Liver (tissue), 10 donors: ENCODE measurements at places on chromosomes 13 and 19. TPM values are rescaled to one million over a fixed set of nuclear protein-coding genes. Genes with fewer than 3 reads are reported as not detected.
A peak's percentile ranks its signal among the peaks of the same experiment; 100 is the strongest.

GRCh38 chr19:8476524-8476923 is 25.9 kb downstream of the PRAM1 start:
- H3K36me3 ChIP-seq = peaks cover 11% of the 10 kb centered on the region
- DNase-seq = no peak
- H3K27ac ChIP-seq = no peak overlapping the region
- no peak overlapping the region for H3K4me3 ChIP-seq
- H3K27me3 ChIP-seq = no peaks in the 10 kb centered on the region
- no peaks in the 10 kb centered on the region for H3K4me1 ChIP-seq

GRCh38 chr19:34972163-34972705 is 8.2 kb upstream of the ZNF792 start:
- H3K4me3 ChIP-seq = no peak overlapping the region
- no peak for DNase-seq
- no peak overlapping the region for H3K27ac ChIP-seq
- no peaks in the 10 kb centered on the region for H3K36me3 ChIP-seq
- no peaks in the 10 kb centered on the region for H3K27me3 ChIP-seq

DNA sequence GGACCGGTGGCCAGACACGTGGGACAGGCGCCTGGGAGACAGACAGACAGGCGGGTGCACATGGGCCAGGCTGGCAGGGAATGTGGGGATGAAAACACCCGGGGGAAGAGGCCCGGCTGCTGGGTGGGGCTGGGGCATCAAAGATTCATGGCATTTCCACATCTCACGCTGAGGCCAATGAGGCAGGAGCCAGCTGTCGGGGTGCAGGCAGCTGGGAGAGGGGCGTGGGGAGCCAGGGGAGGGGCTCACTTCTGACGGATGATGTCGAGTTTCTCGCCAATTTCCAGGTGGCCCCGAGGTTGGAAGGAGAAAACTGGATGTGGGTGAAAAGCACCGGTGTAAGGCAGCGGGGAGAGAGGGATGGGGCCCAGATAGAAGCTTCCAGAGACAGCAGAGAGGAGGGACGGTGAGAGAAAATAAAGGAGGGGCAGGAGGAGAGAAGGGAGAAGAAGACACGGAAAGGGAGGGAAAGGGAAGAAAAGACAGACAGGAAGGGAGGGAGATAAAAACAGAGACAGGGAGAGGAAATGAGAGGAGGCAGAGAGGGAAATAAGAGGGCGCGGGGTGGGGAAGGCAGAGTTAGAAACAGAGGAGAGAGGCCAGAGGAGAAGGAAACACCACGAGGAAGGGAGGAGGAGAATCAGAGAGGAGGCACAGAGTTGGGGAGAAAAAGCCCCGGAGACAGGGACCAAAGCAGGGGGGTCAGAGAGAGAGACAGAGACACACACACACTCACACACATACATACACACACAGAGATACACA is 8.0 kb upstream of the CCER2 start:
- no peaks in the 10 kb centered on the region for H3K4me1 ChIP-seq
- H3K27me3 ChIP-seq = no peaks in the 10 kb centered on the region
- no peak overlapping the region for H3K27ac ChIP-seq
- DNase-seq = no peak

PSG6 gene
- total RNA-seq = not detected

- no peaks in the 10 kb centered on the region for H3K36me3 ChIP-seq
- peaks cover 10% of the 10 kb centered on the region for H3K4me1 ChIP-seq
- peak overlapping the region; percentile 35 for H3K27ac ChIP-seq
- H3K4me3 ChIP-seq = peak overlapping the region; percentile 31
- no peaks in the 10 kb centered on the region for H3K27me3 ChIP-seq
Observed at GRCh38 chr19:17605761-17606589, 50.5 kb downstream of the COLGALT1 start.

LHB gene
- not detected for total RNA-seq

MEIS3 gene
- 0.79 TPM for total RNA-seq

GRCh38 chr13:42086582-42086981 is 38.1 kb downstream of the DGKH start:
- H3K27me3 ChIP-seq = no peaks in the 10 kb centered on the region
- H3K4me3 ChIP-seq = no peak overlapping the region
- peaks cover 1% of the 10 kb centered on the region for H3K36me3 ChIP-seq
- H3K4me1 ChIP-seq = no peaks in the 10 kb centered on the region

GRCh38 chr19:29529646-29530539 is 4.1 kb downstream of the VSTM2B start:
- H3K27me3 ChIP-seq = peaks cover 9% of the 10 kb centered on the region
- peaks cover 5% of the 10 kb centered on the region for H3K4me1 ChIP-seq
- DNase-seq = no peak
- H3K4me3 ChIP-seq = no peak overlapping the region
- H3K27ac ChIP-seq = no peak overlapping the region
- H3K36me3 ChIP-seq = no peaks in the 10 kb centered on the region

DNA sequence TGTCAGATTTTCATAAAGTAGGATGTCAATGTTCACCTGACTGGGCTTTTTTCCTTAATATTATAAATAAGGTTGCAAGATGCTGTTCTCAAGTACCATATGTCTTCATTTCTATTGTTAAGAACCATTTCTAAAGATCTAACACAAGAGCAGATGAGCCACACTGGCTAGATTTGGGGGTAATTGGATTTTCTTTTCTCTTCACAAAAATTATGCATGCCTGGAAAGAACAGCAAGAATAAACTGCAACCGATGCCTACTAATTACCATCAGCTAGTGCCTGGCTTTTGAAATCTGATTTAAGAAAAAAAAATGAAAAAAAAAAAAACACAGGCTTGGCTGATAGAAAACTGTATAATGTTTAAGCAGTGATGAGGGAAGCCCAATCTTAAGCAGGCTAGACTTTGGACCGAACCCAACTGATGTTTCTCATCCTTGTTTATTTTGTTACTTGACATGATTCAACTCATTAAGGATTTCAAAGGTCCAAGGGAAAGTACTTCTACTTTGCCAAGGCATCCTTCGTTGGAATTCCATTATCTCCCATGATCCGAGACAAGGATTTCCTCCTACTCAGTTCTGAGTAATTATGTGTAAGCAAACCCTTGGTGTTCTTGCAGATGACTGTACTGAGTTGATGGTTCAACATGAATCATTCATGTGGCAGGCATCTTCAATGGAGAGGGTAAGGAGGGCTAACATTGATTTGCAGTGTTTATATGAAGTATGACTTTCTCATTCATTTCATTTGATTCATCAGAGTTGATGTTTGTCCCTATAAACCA is 300.5 kb downstream of the SPRY2 start:
- no peak for DNase-seq
- no peaks in the 10 kb centered on the region for H3K4me1 ChIP-seq
- H3K36me3 ChIP-seq = no peaks in the 10 kb centered on the region
- H3K27me3 ChIP-seq = no peaks in the 10 kb centered on the region
- H3K4me3 ChIP-seq = no peak overlapping the region

- no peak overlapping the region for H3K4me3 ChIP-seq
- H3K36me3 ChIP-seq = peaks cover 14% of the 10 kb centered on the region
- H3K4me1 ChIP-seq = peaks cover 14% of the 10 kb centered on the region
- no peaks in the 10 kb centered on the region for H3K27me3 ChIP-seq
- H3K27ac ChIP-seq = no peak overlapping the region
- no peak for DNase-seq
Observed at GRCh38 chr19:3464587-3465235, 15.6 kb downstream of the SMIM24 start.

DNA sequence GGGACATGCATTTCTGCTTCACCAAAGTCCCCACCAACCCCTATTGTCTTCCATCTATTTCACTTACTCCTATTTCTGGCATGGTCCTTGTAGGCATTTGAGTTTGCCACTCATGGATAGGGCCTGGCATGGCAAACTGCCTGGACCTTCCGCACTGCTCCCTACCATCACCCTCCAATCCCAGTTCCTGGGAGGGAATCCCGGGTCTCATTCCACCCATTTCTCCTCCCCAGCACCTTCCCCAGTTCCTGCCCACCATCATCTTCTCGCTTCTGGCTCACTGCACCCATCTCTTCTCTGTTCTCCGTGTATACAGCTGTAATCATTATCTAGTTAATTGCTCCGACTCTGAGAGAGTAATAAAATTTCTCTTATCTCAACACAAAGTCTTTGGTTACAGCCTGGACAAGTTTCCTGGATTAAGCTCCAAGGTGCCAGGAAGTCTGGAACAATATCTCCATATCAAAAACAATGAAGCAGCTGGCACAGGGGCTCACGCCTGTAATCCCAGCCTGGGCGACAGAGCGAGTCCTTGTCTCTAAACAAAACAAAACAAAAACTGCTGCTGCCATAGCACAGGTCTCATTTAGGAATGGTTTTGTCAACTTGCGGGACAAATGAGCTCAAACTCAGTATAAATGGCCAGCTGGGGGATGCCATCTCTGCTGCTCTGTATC is 17.0 kb upstream of the COX7A1 start:
- no peaks in the 10 kb centered on the region for H3K4me1 ChIP-seq
- no peaks in the 10 kb centered on the region for H3K36me3 ChIP-seq
- H3K27me3 ChIP-seq = no peaks in the 10 kb centered on the region

- H3K27ac ChIP-seq = no peak overlapping the region
- no peaks in the 10 kb centered on the region for H3K36me3 ChIP-seq
- H3K4me1 ChIP-seq = no peaks in the 10 kb centered on the region
- no peak for DNase-seq
- no peaks in the 10 kb centered on the region for H3K27me3 ChIP-seq
Observed at GRCh38 chr13:64420181-64420580, 2810.0 kb downstream of the PCDH9 start.

DNA sequence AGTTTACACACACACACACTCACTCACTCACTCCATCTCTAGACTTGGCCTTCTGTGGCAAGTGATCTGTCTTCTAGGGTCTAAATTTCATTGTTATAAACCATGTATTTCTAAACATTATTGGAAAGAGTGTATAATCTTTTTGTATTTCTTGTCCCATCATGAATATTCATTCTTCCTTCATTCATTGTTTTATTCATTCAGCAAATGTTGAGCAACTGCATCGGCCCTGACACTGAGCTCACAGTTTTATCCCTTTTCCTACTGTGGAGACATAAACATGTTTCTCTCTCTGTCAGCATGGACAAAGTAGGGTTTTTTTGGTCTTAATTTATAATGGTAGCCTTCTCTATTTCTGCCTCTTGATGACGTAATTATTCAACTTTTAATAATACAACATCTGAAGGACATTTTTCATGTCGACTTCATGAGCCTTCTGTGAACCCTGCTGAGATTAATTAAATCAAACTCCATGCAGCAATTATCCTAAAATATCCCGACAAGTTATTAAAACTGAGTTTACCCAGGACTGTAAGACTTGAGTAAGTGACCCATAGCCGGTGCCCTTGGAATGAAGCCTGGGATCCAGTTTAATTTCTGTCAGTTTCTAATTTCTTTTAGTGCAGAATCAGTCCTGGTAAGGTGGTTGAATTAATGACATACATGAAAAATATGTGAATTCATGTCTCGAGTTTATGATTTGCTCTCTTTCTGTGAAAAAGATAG is 7.3 kb downstream of the SPATA13 start:
- no peak overlapping the region for H3K4me3 ChIP-seq
- no peak for DNase-seq
- H3K36me3 ChIP-seq = peaks cover 9% of the 10 kb centered on the region
- H3K27me3 ChIP-seq = no peaks in the 10 kb centered on the region
- peak overlapping the region; percentile 49 for H3K27ac ChIP-seq
- peaks cover 36% of the 10 kb centered on the region for H3K4me1 ChIP-seq

ATP4B gene
- total RNA-seq = not detected

GRCh38 chr19:15864824-15865223 is 33.0 kb downstream of the CYP4F2 start:
- peaks cover 2% of the 10 kb centered on the region for H3K4me1 ChIP-seq
- no peaks in the 10 kb centered on the region for H3K36me3 ChIP-seq
- H3K4me3 ChIP-seq = no peak overlapping the region
- H3K27me3 ChIP-seq = no peaks in the 10 kb centered on the region
- no peak overlapping the region for H3K27ac ChIP-seq

ZNF813 gene
- 1.9 TPM for total RNA-seq

- no peaks in the 10 kb centered on the region for H3K27me3 ChIP-seq
- no peak overlapping the region for H3K4me3 ChIP-seq
- H3K27ac ChIP-seq = no peak overlapping the region
- no peaks in the 10 kb centered on the region for H3K36me3 ChIP-seq
- no peak for DNase-seq
Observed at GRCh38 chr19:41935760-41936415, 7.6 kb upstream of the ERFL start.

DNA sequence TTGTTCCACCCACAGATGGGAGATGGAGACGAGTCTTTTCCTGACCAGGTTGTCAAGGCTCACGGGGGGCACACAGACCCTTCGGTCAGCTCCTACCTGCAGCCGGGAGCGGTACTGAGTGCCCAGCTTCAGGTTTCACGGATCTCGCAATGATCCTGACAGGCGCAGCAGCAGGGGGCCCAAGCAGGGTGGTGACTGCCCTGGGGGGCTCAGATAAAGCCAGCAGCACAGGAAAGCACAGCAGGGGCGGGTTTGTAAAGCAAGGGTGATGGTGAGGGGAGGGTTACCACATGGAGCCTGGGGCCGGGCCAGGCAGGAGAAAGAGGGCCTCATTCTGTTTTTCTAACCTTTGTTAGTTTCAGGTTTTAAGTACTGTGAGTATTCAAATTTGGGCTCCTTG is 41.7 kb upstream of the ATP11A start:
- peak; percentile 80 for DNase-seq
- H3K36me3 ChIP-seq = no peaks in the 10 kb centered on the region
- H3K4me1 ChIP-seq = peaks cover 4% of the 10 kb centered on the region
- no peak overlapping the region for H3K4me3 ChIP-seq
- H3K27me3 ChIP-seq = no peaks in the 10 kb centered on the region

- no peaks in the 10 kb centered on the region for H3K36me3 ChIP-seq
- no peak for DNase-seq
- H3K4me1 ChIP-seq = no peaks in the 10 kb centered on the region
- H3K4me3 ChIP-seq = no peak overlapping the region
Observed at GRCh38 chr13:85755123-85755522, 44.1 kb downstream of the SLITRK6 start.

DNA sequence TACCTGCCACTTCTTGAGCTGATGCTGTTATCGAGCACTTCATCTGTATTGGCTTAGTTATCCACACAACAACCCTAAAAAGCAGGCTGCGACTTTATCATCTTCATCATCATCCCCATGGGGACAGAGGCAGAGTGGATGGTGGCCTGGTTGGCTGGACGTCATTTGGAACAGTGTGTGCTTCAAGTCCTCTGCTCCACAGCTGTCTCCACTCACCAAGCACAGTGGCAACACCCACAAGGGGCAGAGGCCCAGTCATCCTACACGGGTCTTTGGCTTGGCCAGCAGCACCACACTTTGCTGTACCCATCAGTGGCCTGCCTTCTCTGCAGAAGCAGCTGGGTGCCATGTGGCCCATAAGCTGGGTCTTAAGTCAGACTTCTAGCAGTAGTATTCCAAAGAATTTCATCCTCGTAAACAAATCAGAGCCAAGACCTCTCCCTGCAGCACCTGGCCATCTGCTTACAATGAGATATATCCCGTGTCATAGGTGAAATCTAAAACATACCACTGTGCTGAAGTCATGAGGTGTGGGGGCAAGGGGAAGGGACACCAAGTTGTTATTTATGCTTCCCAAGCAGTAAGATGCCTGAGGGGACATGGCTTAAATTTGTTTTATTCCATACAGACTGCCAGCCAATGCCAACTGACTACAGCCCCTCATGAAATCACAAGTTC is 47.9 kb upstream of the EPHX3 start:
- H3K27me3 ChIP-seq = no peaks in the 10 kb centered on the region
- H3K4me3 ChIP-seq = no peak overlapping the region
- no peaks in the 10 kb centered on the region for H3K36me3 ChIP-seq
- H3K4me1 ChIP-seq = peaks cover 19% of the 10 kb centered on the region

NPAS1 gene
- not detected for total RNA-seq

APLP1 gene
- not detected for total RNA-seq

LILRA5 gene
- total RNA-seq = 6.4 TPM

EFNA2 gene
- total RNA-seq = 6.2 TPM
